ENCODE measurements at places on chromosomes 12 and 14.

DNA sequence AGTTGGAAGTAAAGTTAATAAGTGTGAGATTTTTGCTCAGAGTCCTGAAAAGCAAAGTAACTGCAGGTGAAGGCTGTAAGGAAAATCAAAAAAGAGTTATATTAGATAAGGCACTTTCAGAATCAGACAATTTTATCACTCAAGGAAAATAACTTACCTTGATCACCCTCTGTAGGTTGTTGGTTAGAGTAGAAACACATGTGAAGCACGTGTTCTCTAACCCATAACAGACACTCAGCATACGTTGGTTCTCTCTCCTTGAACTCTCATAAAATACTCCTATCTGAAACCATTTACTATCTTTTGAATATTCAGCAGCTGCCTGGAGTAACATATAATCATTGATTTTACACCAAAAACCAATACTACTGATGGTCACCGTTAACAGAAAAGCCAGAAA is 335.5 kb downstream of the KCNH5 start:
- no peak for DNase-seq

DNA sequence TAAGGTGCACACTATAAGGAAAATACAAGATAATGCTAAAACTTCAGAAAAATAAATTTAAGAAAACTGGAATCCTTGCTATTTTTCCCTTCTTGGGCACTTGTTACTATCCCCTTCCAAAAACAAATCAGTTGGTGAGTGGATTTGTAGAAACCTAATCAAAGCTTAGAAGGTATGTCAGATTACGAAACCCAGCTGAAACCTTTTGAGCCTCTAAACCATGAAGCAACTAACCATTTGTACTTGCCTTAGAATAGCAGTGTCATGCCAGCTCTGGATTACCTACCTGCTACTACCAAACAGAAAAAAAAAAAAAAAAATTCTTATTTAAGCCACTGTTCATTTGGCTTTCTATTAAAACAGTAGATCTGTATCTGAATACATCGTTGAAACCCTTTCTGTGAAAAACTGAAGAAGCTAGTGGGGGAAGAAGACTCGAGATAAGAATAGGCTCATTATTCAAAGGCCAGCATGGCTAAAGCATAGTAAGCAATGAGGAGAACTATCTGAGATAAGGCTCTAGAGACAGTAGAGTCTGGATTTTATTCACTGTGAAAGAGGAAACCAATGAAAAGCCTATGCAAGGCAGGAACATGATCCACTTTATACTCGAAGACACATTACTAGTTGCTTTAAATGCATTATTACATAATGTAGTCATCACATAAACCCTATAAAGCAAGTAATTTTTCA is 30.2 kb downstream of the OSBPL8 start:
- no peak for DNase-seq

DNA sequence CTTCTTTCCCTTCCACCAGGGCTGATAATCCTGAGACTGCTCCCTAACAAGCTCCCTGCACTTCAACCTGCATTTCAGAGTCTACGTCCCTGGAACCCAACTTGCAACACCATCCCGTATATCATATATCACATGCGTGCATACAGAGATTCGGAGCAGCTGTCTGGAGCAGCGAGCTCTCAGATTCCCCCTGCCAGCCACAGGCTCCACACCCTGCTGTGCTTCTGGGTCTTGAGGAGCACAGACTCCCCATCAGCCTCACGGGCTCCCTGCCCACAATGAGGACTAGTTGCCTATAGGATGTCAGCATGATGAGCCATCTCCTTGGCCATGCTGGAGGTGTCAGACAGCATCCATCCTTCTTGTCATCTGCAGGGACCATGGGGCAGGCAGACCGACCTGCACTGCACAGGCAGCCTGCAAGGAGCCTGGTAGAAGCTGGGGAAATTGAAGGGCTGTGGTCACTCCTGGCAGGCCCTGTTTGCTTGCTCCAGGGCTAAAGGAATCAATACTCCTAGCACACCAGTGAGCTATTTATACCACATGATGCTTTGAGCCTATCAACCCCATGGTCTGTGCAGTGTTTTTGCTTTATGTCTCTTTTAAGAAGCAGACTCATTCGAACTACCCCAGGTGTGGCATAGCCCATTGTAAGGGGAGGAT is 19.6 kb upstream of the HDAC7 start:
- no peak for DNase-seq

DNA sequence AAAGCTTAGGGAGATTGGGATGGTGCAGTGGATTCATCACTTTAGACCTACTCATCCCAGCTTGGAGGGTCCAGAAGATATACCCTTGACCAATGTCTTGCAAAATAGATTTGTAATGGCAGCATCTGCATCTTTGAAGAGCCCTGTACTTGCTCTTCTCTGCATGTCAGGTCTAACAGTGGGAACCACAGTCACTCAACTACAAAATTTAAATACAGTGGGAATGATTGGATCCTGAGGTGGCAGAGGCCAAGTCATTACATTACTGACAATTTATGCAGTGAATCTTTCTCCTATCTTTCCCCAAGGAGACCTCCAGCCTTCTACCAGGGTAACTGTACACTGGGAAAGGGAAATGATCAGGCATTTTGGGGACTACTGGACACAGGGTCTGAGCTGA is 8.2 kb upstream of the RNASE9 start:
- no peak for DNase-seq

- no peak for DNase-seq
Observed at GRCh38 chr14:92280554-92281262, 42.3 kb upstream of the SLC24A4 start.

GRCh38 chr14:34981743-34982420 is 910 bp upstream of the SRP54 start:
- no peak for DNase-seq

DNA sequence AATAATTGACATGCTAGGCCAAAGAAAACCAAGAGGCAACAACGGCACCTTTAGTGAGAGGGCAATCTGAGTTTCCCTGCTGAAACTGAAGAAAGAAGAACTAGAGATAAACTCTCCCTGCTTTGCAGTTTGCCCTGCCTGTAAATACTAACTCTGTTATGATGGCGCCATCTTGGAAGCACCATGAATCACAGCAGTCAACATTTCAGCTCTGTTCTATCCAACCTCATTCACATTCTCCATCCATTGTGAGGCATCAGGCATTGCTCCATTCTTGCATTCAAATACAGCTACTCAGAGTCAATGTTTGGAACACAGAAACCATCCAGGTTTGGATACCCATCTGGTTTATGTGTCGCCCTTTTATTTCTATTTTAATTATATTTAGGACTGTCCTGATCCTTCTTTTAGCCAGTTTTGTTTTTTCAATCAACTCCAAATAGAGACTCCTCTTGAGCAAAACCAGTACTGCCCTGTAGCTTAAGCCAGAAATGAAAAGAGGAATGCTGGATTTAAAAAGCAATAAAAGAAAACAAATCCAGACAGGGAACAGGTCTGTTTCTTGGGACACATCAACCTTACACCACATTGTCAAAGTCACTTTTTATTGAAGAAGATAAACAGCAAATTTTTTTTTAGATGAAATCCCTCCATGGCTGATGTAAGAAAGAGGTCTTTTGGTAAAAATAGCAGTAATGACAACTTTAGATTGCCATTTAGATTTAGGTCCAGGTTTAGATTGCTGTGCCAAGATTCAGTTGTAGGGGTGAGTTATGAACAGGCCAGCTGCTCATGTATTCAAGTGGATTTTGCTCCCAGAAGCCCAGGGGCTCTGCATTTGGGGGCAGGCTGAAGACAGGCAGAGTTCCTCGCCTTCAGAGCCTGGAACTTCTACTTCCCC is 33.3 kb upstream of the PPM1A start:
- DNase-seq = no peak

DNA sequence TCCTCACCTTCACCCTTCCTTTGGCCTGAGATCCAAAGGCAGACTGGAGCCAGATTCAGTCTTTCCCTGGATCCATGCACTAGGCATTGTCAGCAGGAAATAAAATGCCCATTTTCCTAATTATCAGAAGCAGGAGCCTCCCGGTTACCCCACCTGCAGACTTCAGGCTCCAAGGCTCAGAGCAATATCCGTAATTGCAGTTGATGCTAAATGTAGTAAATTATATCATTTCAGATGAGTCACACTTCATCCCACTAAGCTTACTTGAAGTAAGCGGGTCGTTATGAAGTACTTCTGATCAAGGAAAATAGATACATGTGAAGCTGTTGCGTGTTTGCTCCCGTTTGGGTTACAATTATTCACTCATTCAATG is 110.7 kb upstream of the SFSWAP start:
- DNase-seq = no peak

- no peak for DNase-seq
Observed at GRCh38 chr14:35341454-35341750, 49.2 kb downstream of the PSMA6 start.

GRCh38 chr14:29927376-29928116 is at the start of gene PRKD1:
Gene PRKD1, minus strand, starts transcription at chr14:29927847.
- peak; percentile 89 for DNase-seq

- DNase-seq = no peak
Observed at GRCh38 chr12:101021911-101022388, 188.1 kb downstream of the SLC5A8 start.

Data from HuH-7 (cell line).